Left ventricle myocardium inferior (tissue), 1 donor: ENCODE measurements at places on chromosomes 3 and 15. TPM values are rescaled to one million over a fixed set of nuclear protein-coding genes. Genes with fewer than 3 reads are reported as not detected.

DNA sequence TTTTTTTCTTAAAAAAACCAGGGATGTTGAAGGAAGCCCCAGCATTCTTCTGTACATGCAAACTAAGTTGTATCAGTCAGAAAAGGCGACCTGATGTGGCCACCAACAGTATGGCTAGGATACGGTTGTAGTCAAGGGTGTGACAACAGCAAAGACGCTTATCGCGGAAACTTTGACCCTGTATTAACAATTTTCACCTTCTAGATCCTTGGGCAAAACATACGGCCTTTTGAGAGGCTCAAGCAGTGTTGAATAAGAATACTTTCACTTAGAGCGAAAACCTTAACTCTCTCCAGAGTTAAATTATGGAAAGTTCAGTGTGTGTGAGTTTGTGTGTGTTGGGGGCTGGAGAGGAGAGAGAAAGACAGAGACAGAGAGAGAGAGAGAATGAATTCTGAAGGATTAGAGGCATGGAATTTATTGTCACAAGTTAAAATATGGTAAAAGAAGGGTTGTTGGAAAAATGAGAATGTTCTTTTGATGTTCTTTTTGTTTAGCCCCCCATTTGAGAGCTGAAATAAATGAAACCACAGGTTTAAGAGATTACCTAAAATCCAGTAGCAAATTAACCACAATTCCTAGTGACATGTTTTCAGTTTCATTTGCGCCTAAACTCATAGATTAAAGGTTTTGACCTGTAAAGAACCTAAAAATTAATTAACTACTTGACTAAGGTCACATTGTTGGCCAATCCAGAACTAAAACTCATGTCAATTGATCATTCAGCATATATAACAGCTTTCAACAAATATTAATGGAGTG lies 9.2 kb downstream of the ALCAM start:
- no peak overlapping the region for H3K4me3 ChIP-seq
- H3K36me3 ChIP-seq: no peaks in the 10 kb centered on the region
- no peaks in the 10 kb centered on the region for H3K4me1 ChIP-seq
- no peak for DNase-seq

GRCh38 chr3:73435055-73435454 lies 189.7 kb downstream of the PDZRN3 start:
- no peak for DNase-seq
- H3K4me1 ChIP-seq: peaks cover 80% of the 10 kb centered on the region
- H3K4me3 ChIP-seq: no peak overlapping the region
- no peak overlapping the region for H3K27ac ChIP-seq

TJP1 gene
- total RNA-seq: 108 TPM

RPP25 gene
- 2.4 TPM for total RNA-seq

DNA sequence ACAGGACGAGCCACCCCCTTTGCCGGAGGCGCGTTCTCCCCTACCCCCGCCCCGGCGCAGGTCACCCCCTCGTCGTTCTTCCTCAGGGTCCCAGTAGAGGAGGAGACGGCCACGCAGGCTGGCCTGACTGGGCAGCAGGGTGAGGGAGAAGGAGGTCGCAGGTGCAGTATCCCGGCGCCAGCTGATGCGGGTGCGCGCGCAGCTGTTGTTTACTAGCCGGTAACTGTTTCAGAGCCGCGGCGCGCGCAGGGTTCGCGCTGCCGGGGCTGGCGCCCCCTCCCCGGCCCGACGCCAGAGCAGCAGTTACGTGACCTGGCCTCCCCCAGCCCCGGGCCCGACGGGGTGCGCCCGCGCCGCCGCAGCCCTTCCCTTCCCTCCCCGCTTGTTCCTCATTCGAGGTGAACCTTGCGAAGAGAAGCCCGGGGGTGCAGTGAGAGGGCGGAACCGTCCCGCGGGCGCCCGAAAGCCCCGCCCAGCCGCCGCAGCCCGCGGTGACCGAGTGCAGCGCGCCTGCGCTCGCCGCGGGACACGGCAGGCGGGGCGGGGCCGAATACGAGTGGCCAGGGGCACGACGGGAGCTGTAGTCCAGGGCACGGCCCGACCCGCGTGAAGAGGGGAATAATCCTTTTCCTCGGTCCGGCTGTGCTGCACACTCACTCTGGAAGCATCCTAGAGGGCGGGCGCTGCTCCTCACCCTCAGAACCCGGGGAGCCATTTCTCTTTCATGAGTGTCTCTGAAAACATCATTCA lies at the start of gene SLC12A6:
TSS of gene SLC12A6 (minus strand) at position 225 of the 750 bp plus-strand sequence. CDS start 1,101 bp downstream, outside the sequence.
- H3K4me3 ChIP-seq: peak within 1 kb of the TSS; percentile 86
- peaks cover 75% of the 10 kb centered on the region for H3K4me1 ChIP-seq
- peak; percentile 91 for DNase-seq
- no peaks in the 10 kb centered on the region for H3K27me3 ChIP-seq
- peaks cover 19% of the 10 kb centered on the region for H3K36me3 ChIP-seq
- peak within 1 kb of the TSS; percentile 94 for H3K27ac ChIP-seq

DNA sequence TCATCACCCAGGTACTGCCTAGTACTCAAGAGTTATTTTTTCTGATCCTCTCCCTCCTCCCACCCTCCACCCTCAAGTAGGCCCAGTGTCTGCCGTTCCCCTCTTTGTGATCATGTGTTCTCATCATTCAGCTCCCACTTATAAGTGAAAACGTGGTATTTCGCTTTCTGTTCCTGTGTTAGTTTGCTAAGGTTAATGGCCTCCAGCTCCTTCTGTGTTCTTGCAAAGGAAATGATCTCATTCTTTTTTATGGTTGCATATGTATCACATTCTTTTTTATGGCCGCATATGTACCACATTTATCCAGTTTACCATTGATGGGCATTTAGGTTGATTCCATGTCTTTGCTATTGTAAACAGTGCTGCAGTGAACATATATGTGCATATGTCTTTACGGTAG lies 8.2 kb upstream of the GANC start:
- no peak for DNase-seq
- H3K4me3 ChIP-seq: no peak overlapping the region
- H3K27me3 ChIP-seq: no peaks in the 10 kb centered on the region
- peaks cover 6% of the 10 kb centered on the region for H3K4me1 ChIP-seq
- H3K36me3 ChIP-seq: peaks cover 81% of the 10 kb centered on the region
- no peak overlapping the region for H3K27ac ChIP-seq

DNA sequence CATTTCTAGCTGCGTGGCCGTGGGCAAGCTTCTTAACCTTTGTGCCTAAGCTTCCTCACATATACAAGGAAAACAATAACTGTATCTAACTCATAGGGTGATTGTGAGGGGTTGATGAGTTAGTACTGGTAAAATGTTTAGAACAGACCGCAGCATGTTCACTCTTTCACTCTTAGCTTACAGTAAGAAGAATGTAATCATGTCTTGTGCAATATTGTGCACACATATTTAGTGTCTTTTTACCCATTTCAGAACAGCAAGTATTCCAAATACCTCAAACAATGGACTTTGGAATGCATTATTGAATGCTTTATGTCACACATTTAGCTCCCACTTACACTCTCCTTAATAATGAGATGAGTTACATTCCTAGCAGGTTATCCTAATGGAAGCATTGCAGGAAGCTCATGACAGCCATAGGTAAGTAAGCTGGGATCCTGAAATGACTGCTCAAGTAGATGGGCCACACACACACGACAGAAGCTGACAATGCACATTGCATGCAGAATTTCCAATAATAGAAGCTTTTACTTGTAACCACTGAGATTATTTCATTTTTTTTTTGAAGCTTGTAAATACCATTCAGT lies 468.9 kb upstream of the WNT5A start:
- no peaks in the 10 kb centered on the region for H3K4me1 ChIP-seq
- no peak for DNase-seq
- no peak overlapping the region for H3K27ac ChIP-seq
- no peak overlapping the region for H3K4me3 ChIP-seq

DNA sequence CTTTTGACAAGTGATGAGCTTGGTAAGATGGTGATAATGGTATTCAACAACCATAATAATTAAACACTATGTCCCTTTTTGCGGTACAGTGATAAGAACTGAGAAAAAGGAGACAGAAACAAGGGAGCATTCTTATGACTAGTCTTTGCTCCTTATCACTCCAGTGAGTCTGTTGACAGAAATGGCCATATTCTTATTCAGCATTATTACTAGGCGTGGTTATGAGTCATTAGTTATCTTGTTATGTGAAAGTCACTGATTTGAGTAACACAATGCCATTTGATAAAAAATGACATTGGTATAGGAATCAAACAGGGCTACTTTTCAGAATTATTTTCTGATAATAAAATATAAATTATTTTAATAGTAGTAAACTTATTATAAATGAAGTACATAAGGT lies 193.5 kb downstream of the C3orf38 start:
- no peaks in the 10 kb centered on the region for H3K4me1 ChIP-seq
- no peaks in the 10 kb centered on the region for H3K36me3 ChIP-seq
- no peak overlapping the region for H3K4me3 ChIP-seq
- no peak for DNase-seq
- no peak overlapping the region for H3K27ac ChIP-seq

PCOLCE2 gene
- 74.3 TPM for total RNA-seq

GRCh38 chr15:81284256-81285031 lies 39.5 kb downstream of the STARD5 start:
- no peaks in the 10 kb centered on the region for H3K36me3 ChIP-seq
- H3K27me3 ChIP-seq: no peaks in the 10 kb centered on the region
- H3K27ac ChIP-seq: peak overlapping the region; percentile 33
- no peak overlapping the region for H3K4me3 ChIP-seq
- DNase-seq: no peak
- H3K4me1 ChIP-seq: peaks cover 10% of the 10 kb centered on the region

DNA sequence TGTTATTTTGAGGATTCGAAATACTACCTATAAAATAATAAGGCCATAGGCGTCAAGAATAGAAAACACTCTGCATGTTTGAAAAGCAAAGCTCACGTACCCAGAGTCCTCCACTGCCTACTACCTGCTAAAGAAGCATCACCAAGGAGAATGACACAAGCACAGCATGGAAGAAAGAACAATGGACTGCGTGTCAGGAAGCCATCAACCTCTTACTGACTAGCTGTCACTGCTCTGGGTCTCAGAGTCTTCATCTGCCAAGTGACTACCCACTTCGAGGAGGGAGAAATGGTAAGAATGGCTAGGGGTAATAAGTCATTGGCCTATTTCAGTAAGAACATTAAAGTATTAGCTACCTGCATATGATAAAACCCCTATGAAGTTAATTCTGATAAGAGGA lies 49.4 kb downstream of the CLASP2 start:
- no peak overlapping the region for H3K4me3 ChIP-seq
- DNase-seq: no peak
- H3K36me3 ChIP-seq: peaks cover 7% of the 10 kb centered on the region
- no peaks in the 10 kb centered on the region for H3K4me1 ChIP-seq
- no peak overlapping the region for H3K27ac ChIP-seq

DNA sequence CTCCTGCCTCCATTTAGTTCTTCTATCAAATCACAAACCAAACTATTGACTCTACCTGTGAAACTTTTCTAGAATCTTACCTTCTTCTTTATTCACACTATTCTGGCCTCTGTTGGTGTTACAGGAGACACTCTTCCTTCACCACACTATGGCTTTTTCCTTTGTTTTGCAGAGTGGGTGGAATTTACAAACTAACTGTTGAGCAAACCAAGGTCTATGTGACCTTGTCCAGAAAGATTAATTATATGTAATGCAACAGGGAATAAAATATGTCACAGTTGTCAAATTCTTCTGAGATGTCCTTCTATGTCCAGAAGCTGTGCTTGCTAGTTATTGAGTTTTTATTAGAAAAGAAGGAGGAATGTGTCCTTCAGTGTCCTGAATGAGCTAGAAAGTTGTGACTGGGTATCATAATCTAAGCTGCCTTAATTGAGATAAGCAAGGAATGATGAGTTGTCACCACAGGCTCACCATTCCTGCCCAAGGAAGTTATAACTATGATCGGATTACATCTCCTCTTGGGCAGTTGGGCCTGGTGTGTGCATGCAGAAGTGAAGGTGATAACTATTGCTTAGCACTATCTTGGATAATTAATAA lies 21.7 kb downstream of the ARL14 start:
- no peaks in the 10 kb centered on the region for H3K27me3 ChIP-seq
- H3K4me3 ChIP-seq: no peak overlapping the region
- DNase-seq: no peak
- peak overlapping the region; percentile 56 for H3K27ac ChIP-seq

- H3K4me3 ChIP-seq: no peak overlapping the region
- no peak for DNase-seq
- no peak overlapping the region for H3K27ac ChIP-seq
- no peaks in the 10 kb centered on the region for H3K4me1 ChIP-seq
- H3K36me3 ChIP-seq: no peaks in the 10 kb centered on the region
Measured at GRCh38 chr3:169058681-169059080, 604.8 kb downstream of the MECOM start.

DNA sequence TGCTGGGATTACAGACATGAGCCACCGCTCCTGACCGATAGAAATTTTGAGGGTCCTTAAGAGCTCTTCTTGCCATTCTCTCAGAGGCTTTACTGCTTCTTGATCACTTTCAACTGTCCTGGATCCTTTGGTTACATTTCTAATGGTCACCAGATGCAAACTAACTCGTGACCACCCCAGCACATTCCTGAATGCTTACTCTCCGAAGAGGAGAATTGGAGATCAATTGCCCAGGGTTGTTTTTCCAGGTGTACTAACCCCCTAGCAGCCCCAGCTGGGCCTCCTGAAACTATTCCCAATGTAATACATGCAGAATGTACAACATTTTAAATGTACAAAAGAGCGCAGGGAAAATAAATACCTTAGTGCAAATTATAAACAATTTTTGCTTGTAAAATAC lies 65.1 kb upstream of the TBL1XR1 start:
- no peak overlapping the region for H3K4me3 ChIP-seq
- no peak for DNase-seq
- no peaks in the 10 kb centered on the region for H3K27me3 ChIP-seq
- H3K4me1 ChIP-seq: peaks cover 6% of the 10 kb centered on the region
- H3K36me3 ChIP-seq: no peaks in the 10 kb centered on the region

DNA sequence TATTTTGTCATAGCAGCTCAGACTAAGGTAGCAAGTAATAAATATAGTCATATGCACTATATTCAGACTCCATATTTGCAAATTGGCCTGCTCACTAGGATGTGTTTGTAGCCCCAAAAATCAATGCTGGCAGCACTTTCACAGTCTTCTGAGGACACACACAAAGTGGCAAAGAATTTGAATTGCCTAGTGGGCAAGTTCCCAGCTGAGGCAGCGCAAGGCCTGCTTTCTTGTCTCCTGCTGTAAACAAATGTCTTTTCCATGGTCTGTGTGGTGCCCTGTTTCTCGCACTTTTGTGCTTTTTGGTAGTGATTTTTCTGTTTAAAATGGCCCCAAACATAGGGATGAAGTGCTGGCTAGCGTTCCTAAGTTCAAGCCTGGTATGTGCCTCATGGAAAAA lies 416.0 kb downstream of the OCA2 start:
- no peak overlapping the region for H3K4me3 ChIP-seq
- peaks cover 7% of the 10 kb centered on the region for H3K27me3 ChIP-seq
- no peak for DNase-seq
- H3K4me1 ChIP-seq: no peaks in the 10 kb centered on the region
- no peak overlapping the region for H3K27ac ChIP-seq
- no peaks in the 10 kb centered on the region for H3K36me3 ChIP-seq

MUSTN1 gene
- 32.7 TPM for total RNA-seq

CATSPER2 gene
- total RNA-seq: 1.2 TPM

- no peaks in the 10 kb centered on the region for H3K36me3 ChIP-seq
- no peak for DNase-seq
- no peaks in the 10 kb centered on the region for H3K27me3 ChIP-seq
- H3K4me3 ChIP-seq: no peak overlapping the region
- H3K27ac ChIP-seq: no peak overlapping the region
- H3K4me1 ChIP-seq: no peaks in the 10 kb centered on the region
Measured at GRCh38 chr3:152719264-152719663, 115.7 kb upstream of the P2RY1 start.

ADGRG7 gene
- not detected for total RNA-seq

GRCh38 chr3:161096771-161097367 lies 8.3 kb downstream of the B3GALNT1 start:
- H3K36me3 ChIP-seq: peaks cover 28% of the 10 kb centered on the region
- H3K4me3 ChIP-seq: no peak overlapping the region

DUT gene
- 78.5 TPM for total RNA-seq

CISH gene
- total RNA-seq: 16.6 TPM

MORC1 gene
- total RNA-seq: not detected
